ENCODE measurements at places on chromosomes 12 and 14.

- DNase-seq, result peak; percentile 81
Observed at GRCh38 chr12:55940065-55940732, 9.2 kb downstream of the DGKA start.

DNA sequence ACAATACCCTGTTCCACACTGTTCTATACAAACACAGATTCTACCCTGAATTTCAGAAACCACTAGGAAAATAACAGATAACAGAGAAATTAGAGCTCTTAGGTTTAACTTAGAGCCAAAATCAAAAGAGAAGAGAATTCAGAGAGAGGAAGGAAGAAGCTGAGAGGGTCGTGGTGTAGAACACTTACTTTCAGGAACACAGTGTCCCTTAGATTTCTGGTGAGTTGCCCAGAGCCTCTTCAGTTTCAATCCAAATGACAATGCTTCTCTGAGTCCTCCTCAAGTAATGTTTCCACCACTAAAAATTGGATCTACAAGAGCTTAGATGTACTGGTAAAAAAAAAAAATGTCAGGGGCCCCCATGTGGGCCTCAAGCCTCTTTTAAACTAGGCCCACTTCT lies 2.6 kb downstream of the YAF2 start:
- no peak for DNase-seq

- no peak for DNase-seq
Observed at GRCh38 chr12:31361730-31362114, 35.8 kb upstream of the SINHCAF start.

DNA sequence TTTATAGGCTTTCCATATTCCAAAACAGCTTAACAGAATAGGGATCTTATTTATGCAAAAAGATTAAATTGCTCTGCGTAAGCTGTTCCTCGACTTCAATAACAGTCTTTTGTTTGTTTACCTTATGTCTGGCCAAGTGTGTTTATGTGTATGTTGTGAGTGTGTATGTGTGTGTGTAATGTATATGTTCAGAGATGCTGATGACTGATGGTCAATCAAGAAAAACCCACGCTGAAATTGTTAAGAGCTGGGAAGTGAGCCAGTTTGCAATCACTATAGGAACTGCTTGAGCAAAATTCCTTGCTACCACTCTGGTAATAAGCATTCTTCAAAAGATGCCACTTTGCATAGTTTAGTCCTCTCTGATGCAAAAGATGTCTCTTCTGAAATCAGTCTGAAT lies 59.6 kb downstream of the PRKD1 start:
- DNase-seq, result peak; percentile 56

GRCh38 chr14:101191721-101192660 lies 288.5 kb upstream of the RTL1 start:
- DNase-seq, result no peak

DNA sequence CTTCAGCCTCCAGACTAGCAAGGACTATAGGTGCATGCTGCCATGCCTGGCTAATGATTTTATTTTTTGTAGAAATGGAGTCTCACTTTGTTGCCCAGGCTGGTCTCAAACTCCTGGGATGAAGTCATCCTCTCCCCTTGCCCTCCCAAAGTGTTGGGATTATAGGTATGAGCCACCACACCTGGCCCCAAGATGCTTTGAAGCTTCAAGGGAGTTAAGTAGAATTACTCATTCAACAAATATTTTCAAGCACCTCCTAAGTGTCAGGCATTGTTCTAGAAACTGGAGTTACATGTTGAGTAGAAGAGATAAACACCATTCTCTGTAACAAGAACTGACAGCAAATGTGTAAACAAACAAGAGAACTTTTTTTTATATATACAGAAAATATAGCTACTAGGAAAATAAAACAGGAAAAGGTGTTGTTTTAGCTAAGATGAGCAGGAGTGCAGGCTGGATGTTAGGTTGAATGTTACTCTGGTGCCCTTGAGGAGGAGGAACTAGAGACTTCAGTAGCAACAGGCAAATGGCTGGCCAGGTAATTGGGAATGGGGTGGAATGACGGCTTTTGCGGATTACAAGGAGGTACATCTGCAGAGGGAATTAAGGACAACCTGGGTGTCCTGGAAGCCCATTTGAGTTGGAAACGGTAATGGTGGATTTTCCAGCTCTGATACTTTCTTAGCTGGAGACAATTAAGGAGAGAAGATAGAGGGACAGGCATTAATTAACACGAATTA lies 32.0 kb upstream of the CFAP54 start:
- no peak for DNase-seq

GRCh38 chr12:52070185-52070925 lies 577 bp downstream of the ATG101 start:
- DNase-seq, result no peak

- peak; percentile 83 for DNase-seq
Observed at GRCh38 chr14:85421186-85421877, 108.6 kb upstream of the FLRT2 start.

DNA sequence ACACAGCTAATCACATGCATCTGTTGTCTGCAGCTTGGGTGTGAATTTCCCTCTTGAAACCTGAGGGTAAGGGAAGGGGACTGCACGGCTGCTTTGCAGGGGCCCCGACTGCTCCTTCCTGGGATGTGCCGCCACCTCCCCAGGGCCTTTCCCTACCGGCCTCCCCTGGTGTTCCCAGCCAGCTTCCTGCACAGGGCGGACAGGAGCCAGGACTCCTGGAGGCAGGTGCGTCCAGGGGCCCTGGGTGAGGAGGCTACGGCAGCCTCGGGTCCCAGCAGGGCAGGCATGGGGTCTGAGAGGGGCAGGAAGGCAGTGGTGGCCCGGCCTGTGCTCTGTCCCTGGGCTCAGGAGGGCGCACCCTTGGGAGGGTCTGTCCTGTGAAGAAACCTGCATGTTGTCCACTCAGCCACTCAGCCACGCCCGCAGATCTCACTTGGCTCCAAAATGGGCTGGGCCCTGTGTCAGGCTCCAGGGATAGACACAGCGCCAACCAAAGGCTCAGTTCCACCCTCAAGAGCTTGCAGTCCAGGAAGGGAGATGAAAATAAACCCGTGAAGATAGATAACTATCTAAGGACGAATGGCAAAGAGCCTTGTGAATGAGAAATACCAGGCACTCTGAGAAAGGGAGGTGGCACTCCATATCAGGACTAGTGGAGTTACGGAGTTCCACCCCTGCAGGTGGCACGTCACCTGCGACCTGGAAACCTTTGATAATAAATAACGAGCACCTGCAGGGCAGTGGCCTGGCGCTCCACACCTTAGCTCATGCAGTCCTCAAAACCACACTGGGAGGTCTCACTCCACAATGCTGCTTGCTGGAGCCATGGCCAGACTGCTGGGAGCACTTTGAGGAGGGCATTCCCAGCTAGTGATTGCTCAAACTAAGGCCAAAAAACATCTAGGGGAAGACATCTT lies 427.4 kb downstream of the AACS start:
- no peak for DNase-seq

GRCh38 chr14:52948836-52949235 lies 2.0 kb downstream of the FERMT2 start:
- no peak for DNase-seq

All from IMR-90 (cell line).